ENCODE measurements at places on chromosomes 4 and X. TPM values are rescaled to one million over a fixed set of nuclear protein-coding genes. Genes with fewer than 3 reads are reported as not detected.

Gene TLR2
- total RNA-seq = 62.1 TPM

Gene CT45A5
- total RNA-seq = not detected

Gene DOK7
- not detected for total RNA-seq

Gene SPANXB1
- not detected for total RNA-seq

Gene COL4A6
- 1.0 TPM for total RNA-seq

Gene RAI2
- 39.0 TPM for total RNA-seq

All from subcutaneous adipose tissue (tissue), 4 donors.